Kidney epithelial cell (primary cell): ENCODE measurements at places on chromosomes 3 and 15. TPM values are rescaled to one million over a fixed set of nuclear protein-coding genes. Genes with fewer than 3 reads are reported as not detected.

Gene GPR62
- total RNA-seq: not detected in 2 replicates

Gene FMN1
- 3.9 and 4.5 TPM in 2 replicates for total RNA-seq

Gene ARGFX
- not detected in 2 replicates for total RNA-seq

Gene SV2B
- 1.8 and 3.3 TPM in 2 replicates for total RNA-seq

Gene CCDC39
- total RNA-seq: 0.07 and 0.13 TPM in 2 replicates

Gene SHF
- total RNA-seq: 0.89 and 1.6 TPM in 2 replicates

Gene RTP4
- 1.2 and 1.5 TPM in 2 replicates for total RNA-seq

Gene SLC27A2
- total RNA-seq: 7.8 and 7.9 TPM in 2 replicates

Gene CCDC174
- 21.7 and 25.3 TPM in 2 replicates for total RNA-seq

Gene KIF15
- total RNA-seq: 2.2 and 6.9 TPM in 2 replicates

Gene CCDC66
- total RNA-seq: 7.5 and 11.6 TPM in 2 replicates

Gene CLCN2
- 2.6 and 4.0 TPM in 2 replicates for total RNA-seq

Gene CFAP92
- 0.50 and 1.7 TPM in 2 replicates for total RNA-seq

Gene DPPA2
- not detected in 2 replicates for total RNA-seq

Gene SCG5
- total RNA-seq: 42.5 and 59.1 TPM in 2 replicates

Gene APBA2
- total RNA-seq: 51.4 and 54.6 TPM in 2 replicates

Gene EHD4
- 30.1 and 33.7 TPM in 2 replicates for total RNA-seq

Gene MESD
- total RNA-seq: 24.7 and 25.9 TPM in 2 replicates

Gene GPX1
- 422 and 502 TPM in 2 replicates for total RNA-seq

Gene WDR49
- not detected in 2 replicates for total RNA-seq

Gene FOXB1
- total RNA-seq: 0.55 and 0.71 TPM in 2 replicates

Gene TMED3
- 109 and 132 TPM in 2 replicates for total RNA-seq

Gene CACNA2D3
- 0.17 and 0.55 TPM in 2 replicates for total RNA-seq

Gene CDCP1
- 82.0 and 92.1 TPM in 2 replicates for total RNA-seq

Gene EPHB3
- 1.0 and 1.5 TPM in 2 replicates for total RNA-seq

Gene C2CD4A
- 0.25 and 0.75 TPM in 2 replicates for total RNA-seq

Gene TIGIT
- not detected in 2 replicates for total RNA-seq

Gene CCK
- total RNA-seq: 0.42 and 0.68 TPM in 2 replicates

Gene XCR1
- total RNA-seq: not detected in 2 replicates

Gene MESP1
- 2.6 and 2.8 TPM in 2 replicates for total RNA-seq

Gene GABRA5
- 0.21 TPM in 1 of 2 replicates, not detected in the other for total RNA-seq

Gene PRR20G
- total RNA-seq: 0.75 TPM in 1 of 2 replicates, not detected in the other

Gene OCA2
- total RNA-seq: under 0.01 and 0.29 TPM in 2 replicates

Gene ZSCAN2
- 26.4 and 26.6 TPM in 2 replicates for total RNA-seq

Gene DUOX2
- total RNA-seq: 0.08 and 0.14 TPM in 2 replicates

Gene AMIGO3
- total RNA-seq: 2.9 TPM in 1 of 2 replicates, not detected in the other

Gene TM6SF1
- 17.4 and 21.4 TPM in 2 replicates for total RNA-seq

Gene HCLS1
- total RNA-seq: 0.92 and 1.1 TPM in 2 replicates

Gene TBL1XR1
- 81.4 and 90.1 TPM in 2 replicates for total RNA-seq

Gene FEZF2
- total RNA-seq: not detected in 2 replicates

Gene GOLGA8T
- 0.27 TPM in 1 of 2 replicates, not detected in the other for total RNA-seq

Gene SLC51B
- not detected in 2 replicates for total RNA-seq

Gene RASGRF1
- total RNA-seq: 0.48 and 1.4 TPM in 2 replicates
